Stromal cell of bone marrow (primary cell): ENCODE measurements at places on chromosomes 3 and 15.
A peak's percentile ranks its signal among the peaks of the same experiment; 100 is the strongest.

GRCh38 chr3:46269556-46269955 lies 27.3 kb downstream of the CCR3 start:
- no peak for DNase-seq

DNA sequence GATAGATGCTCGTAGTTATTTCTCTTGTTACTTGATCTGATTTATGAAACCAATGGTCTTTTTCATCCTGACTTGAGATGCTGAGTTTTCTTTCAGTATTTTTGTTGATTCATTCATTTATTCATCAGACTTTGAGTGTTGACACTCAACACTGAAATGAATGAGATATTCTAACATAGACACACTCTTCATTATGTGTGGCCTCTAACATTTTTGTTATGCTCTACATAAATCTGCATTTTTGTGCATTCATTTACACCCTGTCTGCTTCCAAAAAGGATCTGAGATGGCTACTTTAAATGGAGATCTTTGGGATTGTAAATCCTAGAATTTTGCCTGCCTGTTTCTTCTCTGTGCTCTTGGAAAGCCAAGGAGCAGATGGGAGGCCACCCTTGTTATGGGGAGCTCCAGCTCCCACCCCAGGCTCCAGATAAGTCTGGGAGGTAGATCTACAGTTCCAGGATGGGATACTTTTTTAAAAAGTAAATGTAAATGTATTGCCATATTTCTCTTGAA lies 287.2 kb upstream of the LRRFIP2 start:
- DNase-seq = no peak

DNA sequence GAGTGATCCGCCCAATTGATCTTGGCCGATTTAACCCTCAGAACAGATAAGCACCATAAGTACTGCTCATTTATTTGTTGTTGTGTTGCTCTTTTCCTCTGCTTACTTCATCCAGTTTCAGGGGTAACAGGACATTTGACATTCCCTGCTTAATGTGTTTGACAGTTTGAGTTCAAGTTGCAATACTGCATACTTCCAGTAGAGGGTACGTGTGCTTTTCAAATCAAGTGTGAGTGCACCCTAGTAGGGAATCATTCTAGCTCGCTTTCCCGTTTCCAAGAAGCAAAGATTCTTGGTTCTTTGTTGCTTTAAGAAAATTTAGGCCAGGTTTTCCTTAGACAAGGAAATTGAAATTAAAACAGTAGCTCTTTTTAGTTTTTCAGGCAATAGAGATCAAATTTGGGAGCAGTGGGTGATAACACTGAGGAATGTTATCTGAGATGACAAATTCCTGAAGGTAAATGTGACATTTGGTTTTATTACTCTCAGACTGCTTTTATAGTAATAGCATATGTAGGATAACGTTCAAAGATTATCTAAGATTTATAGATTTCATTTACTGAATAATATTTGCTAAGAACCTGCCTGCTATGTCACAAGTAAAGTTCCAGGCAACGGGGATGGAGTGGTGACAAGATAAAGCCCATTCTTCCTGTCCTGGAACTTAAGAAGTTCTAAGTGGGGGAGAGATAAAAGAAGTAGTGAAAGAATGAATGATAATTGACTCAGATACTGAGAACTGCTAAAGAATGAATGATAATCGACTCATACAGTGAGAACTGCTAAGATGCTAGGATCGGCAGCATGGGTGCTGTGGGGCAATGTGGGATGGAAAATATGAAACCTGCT lies 73.3 kb downstream of the SYNPR start:
- peak; percentile 49 for DNase-seq

DNA sequence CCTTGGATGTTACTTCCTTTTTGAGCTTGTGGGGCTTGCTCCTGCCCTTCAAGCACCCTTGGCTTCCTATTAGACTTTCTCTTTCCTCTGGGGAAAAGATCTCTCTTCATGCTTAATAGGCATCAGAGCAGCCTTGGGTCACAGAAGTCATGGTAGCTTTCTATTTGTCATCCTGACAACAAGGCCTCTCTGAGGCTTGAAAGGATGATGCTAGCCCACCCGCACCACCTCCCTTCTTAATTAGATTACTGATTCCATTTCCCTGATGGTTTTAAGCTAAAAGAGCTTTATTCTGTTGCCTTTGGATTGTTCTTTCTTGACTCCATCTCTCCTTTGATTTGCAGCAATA lies 435.5 kb upstream of the TPM1 start:
- DNase-seq = no peak

GRCh38 chr3:158792709-158793108 lies 9.1 kb upstream of the MFSD1 start:
- DNase-seq = peak; percentile 82

- DNase-seq = no peak
These were observed 19.6 kb downstream of the DCLK3 start for GRCh38 chr3:36744763-36745162.

DNA sequence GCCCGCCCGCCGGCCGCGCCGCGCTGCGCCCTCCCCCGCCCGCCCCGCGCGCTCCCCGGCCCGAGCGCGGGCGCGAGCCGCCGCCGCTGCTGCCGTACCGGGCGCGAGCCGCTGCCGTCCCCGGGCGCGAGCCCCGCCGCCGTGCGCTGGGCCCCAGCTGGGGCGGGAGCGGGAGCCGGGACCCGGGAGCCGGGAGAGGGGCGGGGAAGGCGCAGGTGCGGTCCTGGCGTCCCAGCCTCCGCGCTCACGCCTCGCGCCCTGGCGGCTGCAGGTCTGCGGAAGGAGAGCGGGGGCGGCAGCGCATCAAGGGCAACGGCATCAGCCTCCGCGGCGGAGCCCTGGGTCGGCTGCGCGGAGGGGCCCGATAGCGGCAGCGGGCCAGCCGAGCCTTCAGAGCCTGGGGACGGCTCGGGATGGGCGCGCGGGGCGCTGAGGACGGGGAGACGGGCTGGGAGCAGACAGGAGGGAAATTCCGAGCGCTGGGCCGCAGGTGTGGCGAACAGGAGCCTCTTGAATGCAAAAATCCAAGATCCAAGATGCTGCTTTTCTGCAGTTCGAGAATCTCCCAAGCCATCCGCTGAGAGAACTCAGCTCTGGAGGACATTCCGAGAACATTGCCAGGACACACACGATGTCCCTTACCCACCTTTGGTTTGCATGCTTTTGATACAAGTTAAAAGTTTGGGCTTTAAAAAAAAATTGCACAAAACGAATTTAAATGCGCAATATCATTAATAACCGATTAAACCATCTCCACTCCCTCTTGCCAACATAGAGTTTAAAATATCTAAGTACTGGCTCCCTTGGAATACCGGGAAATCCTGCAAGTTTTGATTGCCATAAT lies 251.1 kb downstream of the TJP1 start:
- no peak for DNase-seq

GRCh38 chr3:171293142-171293782 lies 166.9 kb downstream of the TNIK start:
- no peak for DNase-seq

DNA sequence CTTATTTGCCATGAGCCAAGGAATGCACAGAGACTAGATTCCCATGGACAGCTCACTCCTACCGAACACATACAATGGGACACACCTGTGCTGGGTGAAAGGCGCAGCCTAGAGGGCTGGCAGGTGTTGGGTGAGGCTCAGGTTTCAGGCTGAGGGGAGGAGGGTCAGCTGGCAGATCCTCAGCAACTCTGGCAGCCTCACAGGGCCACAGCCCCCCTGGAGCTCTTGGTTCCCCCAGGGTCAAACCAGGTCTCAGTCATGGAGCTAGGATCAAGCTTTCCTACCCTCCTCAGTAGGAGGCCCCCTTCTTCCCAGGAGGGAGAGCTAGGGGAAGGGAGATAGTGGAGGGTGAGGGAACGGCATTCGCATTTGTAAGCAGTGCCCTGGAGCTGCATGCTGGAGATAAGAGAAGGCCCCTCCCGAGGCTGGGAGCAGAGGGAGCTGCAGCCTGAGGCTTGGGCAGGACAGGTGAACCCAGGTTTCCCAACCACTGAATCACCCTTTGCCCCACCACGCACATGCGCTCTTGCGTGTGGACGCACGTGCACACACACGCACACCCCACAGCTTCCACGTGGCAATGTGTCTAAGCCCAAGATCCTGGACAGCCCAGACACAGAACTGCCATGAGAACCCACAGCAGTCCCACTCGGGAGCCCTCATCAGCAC lies 26.3 kb upstream of the TFRC start:
- DNase-seq = no peak

GRCh38 chr3:185479373-185479945 lies 19.4 kb downstream of the TMEM41A start:
- no peak for DNase-seq

DNA sequence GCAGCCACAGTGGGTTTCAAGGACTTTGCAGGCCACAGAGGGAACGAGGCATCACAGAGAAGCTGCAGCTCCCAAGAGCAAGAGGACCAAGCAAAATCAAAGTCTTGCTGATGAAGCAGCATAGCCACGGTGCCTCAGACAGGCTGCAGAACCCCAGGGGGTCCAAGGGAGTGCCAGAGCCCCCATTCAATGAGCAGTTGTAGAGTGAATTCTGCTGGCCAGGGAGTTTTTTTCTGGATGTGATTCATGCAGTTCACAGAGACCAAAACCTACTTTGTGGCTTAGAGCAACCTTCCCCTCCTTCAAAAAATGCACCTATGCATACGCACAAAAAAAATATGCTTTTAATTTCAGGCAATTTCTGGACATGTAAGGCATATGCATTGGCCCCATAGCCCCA lies 409.0 kb downstream of the VPS13C start:
- DNase-seq = no peak

DNA sequence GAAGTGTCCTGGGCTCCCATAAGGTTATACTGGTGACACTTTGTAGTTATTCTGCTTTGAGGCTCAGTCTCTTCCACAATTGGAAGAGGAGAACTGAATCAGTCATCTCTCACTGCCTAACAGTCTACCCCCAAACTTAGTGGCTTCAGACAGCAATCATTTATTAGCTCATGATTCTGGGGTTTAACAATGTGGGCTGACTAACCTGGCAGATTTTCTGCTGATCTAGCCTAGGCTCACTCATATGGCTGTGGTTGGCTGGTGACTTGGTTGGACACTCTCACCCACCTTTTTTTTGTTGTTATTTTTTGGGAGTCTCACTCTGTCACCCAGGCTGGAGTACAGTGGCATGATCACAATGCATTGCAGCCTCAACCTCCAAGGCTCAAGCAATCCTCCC lies 7.1 kb downstream of the GPD1L start:
- no peak for DNase-seq

DNA sequence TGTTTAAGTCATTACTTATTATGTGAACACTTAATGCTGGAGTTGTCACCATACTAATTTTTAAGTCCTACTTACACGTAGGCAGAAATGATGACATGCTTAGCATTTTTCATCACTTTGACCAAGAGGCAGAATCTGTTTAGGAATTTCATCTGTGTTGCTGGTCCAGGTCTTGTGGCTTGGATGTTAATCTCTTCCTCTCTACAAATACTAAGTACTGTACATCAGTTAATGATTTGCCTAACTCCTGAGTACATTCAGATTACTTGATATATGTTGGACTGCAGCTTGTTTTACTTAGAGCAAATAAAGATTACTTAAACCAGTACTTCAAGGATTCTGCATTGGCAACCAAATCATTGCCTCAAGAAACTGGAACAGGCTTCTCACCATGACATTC lies 8.6 kb downstream of the SNRK start:
- DNase-seq = no peak

- peak; percentile 18 for DNase-seq
These were observed 49.4 kb upstream of the SYNPR start for GRCh38 chr3:63228677-63229076.

DNA sequence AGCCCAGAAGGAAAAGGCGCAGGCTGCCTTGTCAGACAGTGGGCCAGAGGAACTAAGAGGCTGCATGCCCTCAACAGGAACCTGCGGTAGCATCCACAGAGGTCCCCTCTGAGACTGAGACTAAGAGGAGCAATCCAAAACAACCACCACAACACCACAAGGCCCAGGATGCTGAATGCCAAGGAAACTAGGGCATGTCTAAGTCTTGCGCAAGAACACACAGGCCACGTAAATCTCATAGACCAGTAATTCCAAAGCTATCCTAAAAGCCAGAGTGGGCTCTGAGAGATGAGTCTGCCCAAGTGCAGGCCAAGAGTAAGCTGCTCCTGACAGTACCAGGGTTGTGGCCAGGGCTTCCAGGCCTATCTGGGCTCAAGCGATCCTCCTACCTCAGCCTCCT lies 12.9 kb downstream of the MON1A start:
- DNase-seq = peak; percentile 70

DNA sequence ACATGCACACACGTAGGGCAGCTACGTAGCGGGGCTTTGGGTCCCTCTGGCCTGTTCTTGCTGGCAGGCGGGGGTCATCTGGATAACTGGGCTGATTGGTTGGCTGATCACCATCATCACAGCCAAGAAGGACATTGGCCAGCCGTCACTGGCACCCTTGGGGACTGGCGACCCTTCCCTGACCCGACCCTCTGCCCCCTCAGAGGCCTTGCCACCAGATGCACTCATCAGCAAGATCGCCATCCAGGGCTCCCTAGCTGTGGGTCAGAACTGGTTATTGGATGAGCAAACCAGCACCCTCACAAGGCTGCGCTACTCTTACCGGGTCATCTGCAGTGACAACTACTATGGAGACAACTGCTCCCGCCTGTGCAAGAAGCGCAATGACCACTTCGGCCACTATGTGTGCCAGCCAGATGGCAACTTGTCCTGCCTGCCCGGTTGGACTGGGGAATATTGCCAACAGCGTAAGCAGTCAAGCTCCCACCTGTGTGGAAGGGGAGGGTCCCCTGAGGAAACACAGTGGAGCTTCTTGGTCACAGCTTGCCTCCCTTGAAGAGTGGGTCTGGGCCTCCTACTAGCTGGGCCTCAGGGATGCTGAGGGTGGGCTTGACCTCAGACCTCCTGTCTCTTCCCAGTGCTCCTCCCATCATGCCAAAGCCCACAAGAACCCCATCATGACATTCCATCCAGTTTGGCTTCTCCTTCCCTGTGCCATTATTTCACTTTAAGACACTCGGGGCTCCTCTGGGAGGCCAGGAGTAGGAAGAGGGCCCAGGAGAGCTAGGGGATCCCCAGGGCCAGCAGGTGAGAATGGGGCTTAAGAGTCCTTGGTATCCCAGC lies 2.4 kb downstream of the DLL4 start:
- no peak for DNase-seq

GRCh38 chr3:171157980-171158379 lies 131.5 kb upstream of the SLC2A2 start:
- DNase-seq = no peak

DNA sequence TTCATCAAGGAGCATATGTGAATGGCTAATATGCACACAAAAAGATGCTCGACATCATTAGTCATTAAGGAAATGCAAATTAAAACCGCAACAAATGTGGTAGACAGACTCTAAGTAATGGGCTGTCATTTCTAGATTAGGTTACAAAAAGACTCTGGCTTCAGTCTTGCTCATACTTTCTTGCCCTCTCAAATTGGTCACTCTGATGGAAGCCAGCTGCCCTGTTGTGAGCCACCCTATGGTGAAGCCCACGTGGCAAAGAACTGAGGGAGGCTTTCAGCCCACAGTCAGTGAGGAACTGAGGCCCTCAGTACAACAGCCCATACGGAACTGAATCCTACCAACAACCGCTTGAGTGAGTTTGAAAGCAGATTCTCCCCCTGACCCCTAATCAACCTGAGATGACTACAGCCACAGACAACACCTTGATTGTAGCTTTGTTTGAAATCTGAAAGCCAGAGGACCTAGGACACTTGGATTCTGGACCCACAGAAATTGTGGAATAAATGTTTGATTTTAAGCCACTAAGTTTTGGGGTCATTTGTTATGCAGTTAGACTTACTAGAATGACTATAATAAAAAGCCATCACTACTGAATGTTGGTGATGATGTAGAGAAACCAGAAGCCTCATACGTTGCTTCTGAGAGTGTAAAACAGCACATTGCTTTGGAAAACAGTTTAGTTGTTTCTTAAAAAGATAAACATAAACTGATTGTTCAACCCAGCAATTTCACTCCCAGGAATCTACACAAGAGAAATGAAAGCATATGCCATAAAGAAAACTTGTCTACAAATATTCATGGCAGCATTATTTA lies 45.7 kb downstream of the EHHADH start:
- DNase-seq = no peak
